Activated CD8-positive, alpha-beta memory T cell treated with anti-CD3 and anti-CD28 coated beads, Interleukin-2, amount 50 U/mL, for 4 hours (primary cell): ENCODE measurements at places on chromosomes 6 and 20.

GRCh38 chr6:112030206-112030960 is 23.5 kb upstream of the CCN6 start:
- no peak for DNase-seq

GRCh38 chr6:167980911-167981580 is 16.4 kb upstream of the KIF25 start:
- DNase-seq, result no peak

GRCh38 chr6:43450699-43451131 is 4.6 kb downstream of the DLK2 start:
- no peak for DNase-seq

GRCh38 chr20:62678553-62678952 is 30.1 kb upstream of the NTSR1 start:
- DNase-seq, result no peak
